ENCODE measurements at places on chromosomes 2 and 18.

DNA sequence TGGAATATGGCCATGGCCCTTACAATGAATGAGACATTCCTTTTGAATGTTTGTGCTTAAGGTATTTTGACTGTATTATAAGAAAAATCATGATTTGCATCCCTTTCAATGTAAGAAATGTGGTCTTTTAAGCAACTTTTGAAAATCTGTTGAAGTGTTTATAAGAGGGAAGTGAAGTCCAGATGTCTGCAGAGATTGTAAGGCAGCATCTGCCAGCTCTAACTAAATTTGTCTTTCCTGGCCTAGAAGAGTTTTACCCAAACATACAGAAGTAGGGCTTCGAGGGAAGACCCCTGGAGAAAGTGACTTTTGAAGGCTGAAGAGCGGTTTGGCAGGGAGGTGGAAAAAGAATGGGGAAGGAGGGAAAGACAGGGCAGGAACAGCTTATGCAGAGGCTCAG is 12.2 kb downstream of the EML6 start:
- DNase-seq = no peak

DNA sequence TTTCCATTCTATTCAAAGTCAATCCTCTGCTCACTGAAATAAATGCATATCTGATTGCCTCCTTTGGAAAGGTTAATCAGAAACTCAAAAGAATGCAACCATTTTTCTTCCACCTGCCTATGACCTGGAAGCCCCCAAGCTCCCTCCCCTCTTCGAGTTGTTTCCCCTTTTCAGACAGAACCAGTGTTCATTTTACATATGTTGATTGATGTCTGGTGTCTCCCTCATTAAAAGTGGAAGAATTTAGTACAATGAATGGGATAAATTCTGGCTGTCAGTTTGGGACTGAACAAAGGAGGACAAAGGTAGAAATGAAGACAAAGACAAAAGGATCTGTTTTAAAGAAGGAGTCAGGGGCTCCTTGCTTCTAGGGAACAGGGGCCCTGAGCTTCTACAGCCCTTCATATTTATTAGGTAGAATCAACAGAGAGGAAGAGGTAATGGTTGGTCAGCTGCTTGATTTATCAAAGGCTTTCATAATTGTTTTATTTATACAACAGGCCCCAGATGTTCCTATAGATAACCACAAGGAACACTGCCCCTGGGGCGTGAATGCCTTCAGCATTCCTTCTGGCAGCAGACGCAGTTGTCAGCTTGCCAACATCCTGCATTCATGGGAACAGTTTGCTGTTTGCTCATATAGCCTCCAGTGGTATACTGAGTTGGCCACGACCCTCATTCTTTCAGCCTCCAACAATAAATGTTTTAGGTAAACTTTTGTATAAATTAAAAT is 949.8 kb upstream of the LRATD1 start:
- peak; percentile 57 for DNase-seq

GRCh38 chr18:7382328-7383001 is 151.6 kb downstream of the LRRC30 start:
- DNase-seq = no peak

DNA sequence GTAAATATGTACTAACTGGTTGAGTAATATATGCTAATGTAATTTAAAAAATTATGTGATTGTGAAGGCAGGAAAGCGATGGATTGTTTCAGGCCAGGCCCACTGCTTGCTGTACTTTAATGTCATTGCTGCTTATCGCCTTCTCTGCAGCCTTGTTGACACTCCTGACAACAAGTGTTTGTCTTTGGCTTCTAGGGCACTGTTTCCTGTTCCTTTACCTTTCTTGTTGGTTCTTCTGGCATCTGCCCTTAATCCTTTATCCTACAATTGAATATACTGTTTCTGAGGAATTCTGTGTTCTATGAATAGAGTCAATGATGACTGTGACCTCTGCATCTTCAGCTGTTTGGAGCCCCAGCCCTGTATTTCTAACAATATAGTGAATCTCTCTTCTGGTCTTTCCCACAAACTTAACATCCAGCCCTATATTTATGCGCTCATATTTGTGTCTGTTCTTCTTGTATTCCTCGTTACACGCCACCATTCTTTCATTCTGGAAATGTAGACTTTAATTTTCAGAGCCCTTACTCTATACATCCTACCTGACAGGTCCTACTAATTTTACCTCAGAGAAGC is 17.6 kb downstream of the ACSL3 start:
- no peak for DNase-seq

DNA sequence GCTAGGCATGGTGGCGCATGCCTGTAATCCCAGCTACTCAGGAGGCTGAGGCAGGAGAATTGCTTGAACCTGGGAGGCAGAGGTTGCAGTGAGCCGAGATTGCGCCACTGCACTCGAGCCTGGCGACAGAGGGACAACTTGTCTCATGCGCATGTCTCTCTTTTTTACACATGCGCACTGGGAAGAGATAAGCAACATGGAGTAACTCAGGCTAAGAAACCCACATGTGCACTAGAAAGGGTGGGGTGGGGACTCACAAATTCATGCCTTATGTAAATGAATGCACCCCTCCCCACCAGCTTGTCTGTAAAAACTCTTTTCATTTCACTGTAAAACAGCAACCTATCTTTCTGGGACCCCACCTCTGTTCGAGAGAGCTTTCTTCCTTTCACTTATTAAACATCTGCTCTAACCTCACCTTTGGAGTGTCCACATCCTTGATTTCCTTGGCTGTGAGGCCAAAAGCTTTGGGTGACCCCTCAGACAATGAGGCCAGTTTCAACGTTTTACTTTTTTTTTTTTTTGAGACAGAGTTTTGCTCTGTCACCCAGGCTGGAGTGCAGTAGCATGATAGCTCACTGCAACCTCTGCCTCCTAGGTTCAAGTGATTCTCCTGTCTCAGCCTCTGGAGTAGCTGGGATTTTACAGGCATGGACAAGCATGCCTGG is 91.6 kb upstream of the RMP24 start:
- DNase-seq = no peak

- DNase-seq = no peak
Observed at GRCh38 chr2:241373446-241373845, 17.4 kb downstream of the FARP2 start.

DNA sequence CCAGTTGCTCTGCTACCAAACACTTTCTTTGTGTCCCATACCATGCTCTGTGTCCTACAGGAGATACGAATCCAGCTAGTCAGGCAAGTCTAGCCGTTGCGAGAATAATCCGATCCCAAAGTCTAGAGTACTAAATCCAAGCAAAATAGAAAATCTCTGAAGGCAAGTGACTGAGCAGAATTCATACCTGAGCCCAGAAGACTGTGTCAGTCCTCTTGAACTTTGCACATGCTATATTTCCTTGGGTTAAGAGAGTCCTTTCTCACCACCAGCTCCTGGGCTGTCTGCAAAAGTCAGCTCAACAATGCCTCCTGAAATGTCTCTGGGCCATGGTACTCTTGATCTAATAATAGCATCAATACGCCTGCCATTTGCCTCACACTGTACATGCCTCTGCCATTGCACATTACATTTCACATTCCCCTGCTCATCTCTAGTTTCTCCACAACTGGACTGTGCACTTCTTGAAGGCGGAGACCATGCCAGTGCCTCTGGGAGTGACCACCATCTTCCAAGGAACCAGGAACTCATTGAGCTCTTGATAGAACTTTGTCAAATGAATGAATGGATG is 265.8 kb upstream of the ID2 start:
- no peak for DNase-seq

GRCh38 chr18:21865043-21865442 is 124.5 kb downstream of the MIB1 start:
- DNase-seq = no peak

DNA sequence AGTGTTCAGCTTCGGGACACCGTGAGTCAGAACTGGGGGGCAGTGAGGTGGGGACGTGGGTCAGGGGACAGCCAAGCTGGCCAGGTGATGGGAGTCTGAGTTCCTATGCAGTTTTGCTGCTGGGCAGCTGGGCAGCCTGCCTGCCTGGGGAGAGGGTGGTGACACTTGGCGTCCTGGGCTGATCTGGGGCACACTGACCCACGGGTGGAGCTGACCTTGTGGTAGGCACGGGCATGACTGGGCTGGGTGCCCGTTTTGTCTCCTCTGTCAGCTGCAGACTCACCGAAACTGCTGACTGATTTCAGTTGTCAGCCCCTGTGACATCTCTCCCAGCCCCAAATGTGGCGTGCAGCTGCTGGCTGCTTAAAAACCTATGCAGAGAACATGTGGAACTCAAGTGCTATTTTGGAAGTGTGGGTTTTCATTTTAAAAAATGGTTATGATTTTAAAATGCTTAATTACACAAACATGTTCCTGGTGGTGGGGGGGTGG is 32.6 kb upstream of the E2F6 start:
- no peak for DNase-seq

DNA sequence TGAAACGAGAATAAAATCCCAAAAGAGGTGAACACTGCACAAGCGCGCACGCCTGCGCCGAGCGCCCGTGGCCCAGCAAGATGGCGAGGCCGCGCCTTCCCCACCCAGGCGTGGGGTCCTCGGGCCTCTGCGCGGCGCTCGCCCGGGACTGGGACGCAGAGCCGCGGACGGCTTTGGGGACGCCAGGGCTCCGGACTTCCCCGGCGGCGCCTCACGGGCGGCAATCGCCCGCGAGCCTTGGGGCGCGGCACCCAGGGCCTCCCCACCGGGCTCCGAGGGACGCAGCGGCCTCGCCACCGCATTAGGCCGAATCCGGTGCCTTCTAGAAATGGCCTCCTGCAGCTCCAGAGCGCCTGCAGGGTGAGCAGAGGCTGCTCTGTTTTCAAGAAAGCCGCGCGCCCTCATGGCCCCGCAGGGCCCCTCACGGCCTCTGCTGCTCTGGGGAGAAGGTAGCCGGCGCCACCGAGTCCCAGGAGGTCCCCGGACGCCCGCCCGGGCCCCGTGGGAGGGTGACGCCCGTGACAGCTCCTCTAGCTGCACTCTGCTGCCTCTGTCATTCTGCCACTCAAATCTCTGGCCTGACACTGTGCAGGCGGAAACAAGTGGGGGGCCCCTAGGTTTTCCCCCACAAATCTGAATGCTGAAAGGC is 35.9 kb upstream of the POMC start:
- DNase-seq = no peak

DNA sequence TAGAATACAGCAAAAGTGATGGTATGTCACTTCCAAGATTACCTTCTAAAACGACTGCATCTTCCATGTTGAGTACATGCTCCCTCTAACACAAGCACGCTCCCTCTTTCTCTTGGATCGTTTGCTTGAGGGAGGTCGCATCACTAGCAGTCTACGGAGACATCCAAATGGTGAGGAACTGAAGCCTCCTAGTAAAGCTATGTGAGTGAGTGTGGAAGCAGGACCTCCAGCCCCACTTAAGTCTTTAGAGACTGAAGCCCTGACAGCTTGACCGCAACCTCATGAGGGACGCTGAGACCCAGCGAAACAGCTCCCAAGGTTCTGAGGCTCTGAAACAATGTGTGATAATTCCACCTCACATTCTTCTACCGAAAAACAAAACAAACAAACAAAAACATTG is 486.7 kb upstream of the GCFC2 start:
- no peak for DNase-seq

DNA sequence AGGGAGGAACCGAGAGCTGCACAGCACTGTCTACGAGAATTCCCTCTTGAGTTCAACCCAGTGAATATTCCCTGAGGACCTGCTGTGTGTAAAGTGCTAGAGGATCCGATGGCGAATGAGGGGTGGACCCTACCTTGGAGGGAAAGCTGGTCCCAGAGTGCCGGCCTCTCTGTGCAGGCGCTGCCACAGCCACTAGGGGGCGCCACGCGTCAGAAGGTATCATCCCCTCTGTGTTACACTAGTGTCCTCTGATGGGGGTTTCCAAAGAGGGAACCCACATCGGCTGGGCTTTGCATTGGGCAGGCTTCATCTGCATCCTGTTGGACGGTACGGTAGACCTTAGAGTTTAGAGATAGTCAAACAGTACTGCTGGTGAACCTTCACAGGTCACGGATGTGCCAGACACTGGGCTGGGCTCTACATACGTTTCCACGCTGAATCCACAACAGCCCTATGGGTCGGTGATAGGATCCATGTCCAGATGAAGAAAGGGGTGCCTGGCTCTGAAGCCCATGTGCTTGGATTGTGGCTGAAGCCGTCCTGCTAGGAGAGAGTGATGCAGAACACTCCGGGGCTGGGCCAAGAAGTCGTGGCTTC is 39.0 kb downstream of the COA5 start:
- peak; percentile 68 for DNase-seq

DNA sequence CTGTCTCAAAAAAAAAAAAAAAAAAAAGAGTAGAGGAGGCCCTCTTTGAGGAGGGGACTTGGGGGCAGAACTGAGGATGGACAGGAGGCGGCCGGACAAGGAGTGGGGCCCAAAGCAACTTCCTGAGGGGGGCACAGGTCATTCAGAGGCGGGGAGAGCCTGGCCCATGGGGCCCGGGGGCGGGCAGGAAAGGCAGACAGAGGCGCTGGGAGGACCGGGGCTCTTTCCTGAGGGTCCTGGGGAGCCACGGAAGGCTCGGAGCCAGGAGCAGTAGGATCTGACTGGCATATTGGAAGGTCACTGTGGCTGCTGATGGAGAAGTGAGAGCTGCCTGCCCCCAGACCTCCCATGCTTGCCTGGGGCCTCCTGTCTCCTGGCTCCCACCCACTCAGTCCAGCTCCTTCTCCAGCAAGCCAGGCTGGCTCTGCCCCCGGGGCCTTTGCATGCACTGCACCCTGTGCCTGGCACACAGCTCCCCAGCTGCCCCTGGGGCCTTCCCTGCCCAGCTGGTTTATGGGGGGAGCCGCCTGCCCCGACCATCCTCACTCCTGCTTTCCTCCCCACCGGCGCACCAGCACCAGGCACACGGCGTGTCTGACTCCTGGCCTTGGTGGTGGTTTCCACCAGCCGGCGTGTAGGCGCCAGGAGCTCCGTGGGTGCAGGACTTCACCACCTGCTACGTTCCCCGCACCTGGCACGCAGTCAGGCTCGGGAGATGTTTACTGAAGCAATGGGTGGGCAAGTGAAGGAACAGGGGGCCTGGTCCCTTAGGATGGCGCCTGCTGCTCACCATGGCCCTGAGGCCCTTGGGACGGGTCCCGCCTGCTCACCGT is 5.6 kb downstream of the ESPNL start:
- no peak for DNase-seq

DNA sequence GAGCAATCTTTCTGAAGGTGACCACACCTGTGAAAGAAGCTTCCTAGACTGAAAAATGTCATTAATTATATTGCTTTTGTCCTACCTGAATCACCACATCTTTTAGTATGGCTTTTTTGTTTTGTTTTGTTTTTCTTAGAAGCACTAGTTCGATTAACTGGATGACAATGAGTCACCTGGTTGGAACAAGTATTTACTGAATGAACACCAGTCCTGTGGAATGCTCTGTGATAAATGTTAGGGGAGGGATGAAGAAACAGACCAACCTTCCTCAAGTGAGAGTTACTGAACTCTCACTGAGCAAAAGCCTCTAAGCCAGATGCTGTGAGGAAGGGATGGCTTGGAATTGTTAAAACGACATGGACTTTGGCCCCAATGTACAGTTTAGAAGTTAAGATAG is 26.8 kb upstream of the DCC start:
- no peak for DNase-seq

DNA sequence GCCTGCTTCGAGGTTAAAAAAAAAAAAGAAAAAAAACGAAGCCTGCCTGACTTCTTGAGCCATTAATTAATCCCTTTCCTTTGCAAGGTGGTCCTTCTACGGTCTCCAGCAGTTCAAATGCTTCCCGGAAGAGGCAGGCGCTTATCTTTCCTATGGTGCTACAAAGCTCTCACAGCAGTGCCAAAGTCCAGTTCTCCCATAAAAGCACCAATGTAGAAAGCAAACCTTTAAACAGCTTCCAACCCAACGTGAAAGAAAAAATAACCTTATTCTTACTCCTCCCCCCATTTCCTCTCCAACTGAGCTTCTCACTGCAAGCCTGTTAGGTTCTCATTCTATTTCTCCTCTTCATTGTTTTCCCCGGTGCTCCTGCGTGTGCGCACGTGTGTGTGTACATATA is 317.4 kb upstream of the SOX11 start:
- DNase-seq = no peak

- peak; percentile 22 for DNase-seq
Observed at GRCh38 chr2:207397917-207398655, 131.7 kb upstream of the CREB1 start.

Measured in ELF-1 (cell line).